Right ventricle myocardium inferior (tissue), 1 donor: ENCODE measurements at places on chromosomes 2 and 18.
A peak's percentile ranks its signal among the peaks of the same experiment; 100 is the strongest.

- no peak for DNase-seq
Observed at GRCh38 chr2:181380581-181380980, 76.6 kb upstream of the ITGA4 start.

- no peak for DNase-seq
Observed at GRCh38 chr18:70450426-70451253, 161.8 kb downstream of the SOCS6 start.

GRCh38 chr2:232714969-232715368, 17.8 kb downstream of the GIGYF2 start:
- DNase-seq: no peak

DNA sequence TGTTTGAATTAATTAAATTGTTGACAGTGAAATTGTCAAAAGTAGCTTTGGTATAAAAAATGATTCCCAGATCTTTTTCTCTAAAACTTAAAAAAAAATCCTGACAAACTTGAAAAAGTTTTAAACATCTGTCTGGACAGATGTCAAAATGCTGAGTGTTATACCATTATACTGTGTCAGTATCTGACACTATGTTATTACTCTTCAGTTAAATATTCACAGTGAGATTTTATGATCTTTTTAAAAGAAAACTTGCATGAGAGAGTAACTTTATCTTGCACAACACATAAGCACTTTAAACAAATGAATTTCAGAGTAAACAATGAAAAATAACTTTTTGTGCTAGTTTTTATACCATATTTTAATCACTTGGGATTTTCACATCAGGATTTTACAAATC, 167.4 kb downstream of the MEIS1 start:
- DNase-seq: no peak

GRCh38 chr2:168798076-168798887, 4.2 kb upstream of the NOSTRIN start:
- no peak for DNase-seq

DNA sequence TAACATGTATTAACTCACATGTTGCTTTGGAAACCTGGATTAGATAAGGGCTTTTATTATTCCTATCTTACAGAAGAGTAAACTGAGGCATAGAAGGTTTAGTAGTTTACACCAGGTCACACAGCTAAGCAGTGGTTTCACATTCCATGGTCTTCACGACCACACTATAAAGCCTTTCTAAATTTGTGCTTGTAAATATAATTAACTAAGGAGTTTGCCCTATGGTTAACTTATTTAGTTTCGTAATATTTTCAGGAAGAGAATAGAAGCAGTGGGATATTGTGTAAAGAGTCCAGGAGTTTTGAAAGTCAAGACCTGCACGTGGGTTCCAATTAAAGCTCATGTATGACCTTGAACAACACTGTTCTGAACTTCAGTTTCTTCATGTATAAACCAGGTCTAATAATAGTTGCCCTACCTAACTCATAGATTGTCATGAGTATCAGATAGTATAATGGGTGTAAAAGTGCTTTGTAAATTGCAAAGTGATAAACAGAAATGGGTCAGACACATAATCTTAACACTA, 19.5 kb upstream of the SOS1 start:
- no peak for DNase-seq

DNA sequence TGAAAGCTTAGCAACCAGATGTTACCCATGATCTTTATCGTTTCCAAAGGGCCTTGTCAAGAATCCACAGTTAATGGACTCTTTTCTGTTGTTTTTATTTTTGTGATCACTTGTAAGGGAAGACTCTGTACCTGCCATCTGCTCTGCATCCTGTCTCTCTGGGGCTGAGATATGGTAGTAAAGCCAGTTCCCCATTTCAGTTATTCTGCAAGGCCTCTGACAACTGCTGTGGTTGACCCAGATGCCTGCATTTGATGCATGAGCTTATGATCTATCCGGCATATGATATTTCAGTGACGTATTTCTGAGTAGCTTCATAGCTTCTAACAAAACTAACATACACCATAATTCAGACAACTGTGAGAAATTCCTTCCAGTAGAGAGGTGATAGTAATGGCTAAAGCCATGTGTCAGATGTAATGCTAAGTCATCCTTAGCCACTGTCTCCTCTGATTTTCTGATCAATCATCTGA, 105.1 kb downstream of the TPO start:
- DNase-seq: no peak

GRCh38 chr2:204145791-204146190, 209.2 kb downstream of the ICOS start:
- DNase-seq: no peak

DNA sequence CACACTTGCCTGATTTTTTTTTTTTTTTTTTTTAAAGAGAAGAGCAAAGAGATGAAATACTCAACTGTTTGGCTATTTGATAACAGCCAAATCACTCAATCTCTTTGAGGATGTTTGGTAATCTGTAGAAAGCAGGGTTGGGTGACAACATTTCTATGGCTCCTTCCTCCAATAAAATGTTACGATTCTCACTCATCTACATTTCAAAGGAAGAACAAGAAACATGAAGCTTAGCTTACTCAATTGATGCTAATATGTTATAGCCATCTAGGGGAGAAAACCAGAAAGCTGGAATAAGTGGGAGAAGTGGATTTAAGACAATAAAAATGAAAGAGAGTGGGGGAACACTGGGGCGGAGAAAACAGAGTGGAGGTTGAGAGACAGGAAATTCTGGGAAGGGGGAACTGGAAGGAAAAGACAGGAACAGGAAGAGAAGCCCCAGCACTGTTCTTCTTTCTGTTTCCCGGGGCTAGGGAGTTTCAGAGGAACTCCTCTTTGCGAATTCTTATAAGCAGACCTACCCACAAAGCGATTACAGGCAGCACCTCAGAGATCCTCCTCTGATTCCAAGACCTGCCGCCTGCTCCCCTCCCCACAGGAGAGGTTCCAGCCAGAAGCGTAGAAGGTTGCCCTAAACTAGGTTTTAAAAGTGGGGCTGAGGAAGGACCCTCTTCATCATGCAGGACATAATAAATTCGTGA, 13.3 kb downstream of the ST3GAL5 start:
- DNase-seq: no peak

GRCh38 chr18:30359521-30359920, 683.0 kb downstream of the DSC3 start:
- DNase-seq: no peak

DNA sequence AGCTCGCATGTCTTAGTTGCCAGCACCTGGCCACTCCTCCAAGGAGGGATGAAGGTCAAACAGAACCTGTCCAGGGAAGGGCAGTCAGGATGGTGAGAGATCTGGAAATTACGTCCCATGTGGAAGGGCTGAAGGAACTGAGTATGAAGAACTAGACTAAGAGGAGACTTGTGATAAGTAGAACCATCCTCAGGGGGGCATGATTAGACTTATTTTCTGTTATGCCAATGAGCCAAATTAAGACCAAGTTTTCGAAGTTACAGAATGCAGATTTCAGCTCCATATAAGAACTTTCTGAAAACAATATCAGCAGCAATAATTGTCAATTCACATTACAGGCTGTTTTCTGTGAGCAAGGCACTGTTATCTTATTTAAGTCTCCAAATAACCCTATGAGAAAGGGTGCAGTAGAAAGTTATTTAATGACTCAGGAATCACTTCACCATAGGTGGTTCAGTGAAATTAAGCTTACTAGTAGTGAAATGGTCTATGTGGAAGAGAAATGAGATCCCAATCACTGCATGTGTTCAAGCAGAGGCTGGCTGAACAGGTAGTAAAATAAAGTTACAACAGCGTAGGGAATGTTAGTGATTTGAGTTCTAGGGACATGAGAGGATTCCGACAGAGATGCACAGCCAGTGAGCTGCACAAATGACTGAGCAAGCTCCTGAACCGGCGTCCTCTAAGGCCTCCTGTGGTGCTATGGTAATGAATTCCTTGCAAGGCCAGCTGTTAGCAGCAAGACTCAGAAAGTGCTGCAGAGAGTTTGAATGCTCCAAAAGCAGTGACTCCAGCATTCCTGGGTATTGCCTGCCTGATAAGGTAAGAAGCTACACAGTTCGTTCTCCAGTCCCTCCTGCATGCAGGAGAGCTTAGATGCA, 4.5 kb upstream of the DYM start:
- no peak for DNase-seq

DNA sequence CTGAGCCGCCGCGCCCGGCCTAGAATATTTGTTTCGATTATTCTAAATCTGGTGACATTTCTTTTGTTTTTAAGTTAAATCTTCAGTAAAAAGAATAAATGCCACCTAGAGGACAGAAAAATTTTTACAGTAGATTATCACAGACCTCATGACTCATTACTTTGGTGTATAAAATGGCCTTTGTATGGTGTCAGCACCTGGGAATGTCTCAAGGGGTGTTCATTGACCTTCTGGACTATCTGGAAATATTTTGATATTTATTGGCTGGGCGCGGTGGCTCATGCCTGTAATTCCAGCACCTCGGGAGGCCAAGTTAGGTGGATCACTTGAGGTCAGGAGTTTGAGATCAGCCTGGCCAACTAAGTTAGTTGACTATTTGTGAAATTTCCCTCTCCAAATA, 30.3 kb upstream of the SLC30A6 start:
- no peak for DNase-seq

DNA sequence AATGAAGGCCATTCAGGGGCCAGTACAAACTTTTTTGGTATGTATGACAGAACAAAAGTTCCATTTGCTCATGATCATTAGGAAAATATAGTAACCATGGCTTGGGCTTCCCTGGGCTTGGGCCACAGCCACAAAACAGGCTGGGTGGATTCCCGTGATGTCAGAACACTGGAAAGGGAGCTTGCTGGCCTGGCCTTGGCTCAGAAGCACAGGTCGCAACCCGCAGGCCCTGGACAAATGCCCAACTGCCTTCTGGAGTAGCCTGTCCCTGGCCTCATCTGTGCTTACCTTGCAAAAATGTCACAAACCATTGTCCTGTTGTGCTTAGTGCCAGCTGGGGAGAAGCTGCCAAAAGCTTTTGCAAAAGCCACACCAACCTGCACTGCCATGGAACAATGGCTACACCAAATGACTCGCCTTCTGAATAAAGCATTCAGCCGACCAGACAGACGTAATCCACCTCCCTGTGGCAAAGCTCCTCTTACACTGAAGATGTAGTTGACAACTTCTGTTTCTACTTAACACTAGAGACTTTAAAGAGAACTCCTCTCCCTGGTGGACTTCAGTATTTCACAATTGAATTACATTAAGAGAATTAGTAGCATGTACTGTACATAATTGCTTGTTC, 125.5 kb downstream of the ANKRD44 start:
- DNase-seq: peak; percentile 89

- no peak for DNase-seq
Observed at GRCh38 chr2:205561441-205561840, 120.9 kb upstream of the NRP2 start.

GRCh38 chr2:48545244-48545643, 15.3 kb downstream of the STON1 start:
- DNase-seq: no peak

GRCh38 chr2:21498016-21498415, 374.2 kb downstream of the TDRD15 start:
- DNase-seq: no peak

DNA sequence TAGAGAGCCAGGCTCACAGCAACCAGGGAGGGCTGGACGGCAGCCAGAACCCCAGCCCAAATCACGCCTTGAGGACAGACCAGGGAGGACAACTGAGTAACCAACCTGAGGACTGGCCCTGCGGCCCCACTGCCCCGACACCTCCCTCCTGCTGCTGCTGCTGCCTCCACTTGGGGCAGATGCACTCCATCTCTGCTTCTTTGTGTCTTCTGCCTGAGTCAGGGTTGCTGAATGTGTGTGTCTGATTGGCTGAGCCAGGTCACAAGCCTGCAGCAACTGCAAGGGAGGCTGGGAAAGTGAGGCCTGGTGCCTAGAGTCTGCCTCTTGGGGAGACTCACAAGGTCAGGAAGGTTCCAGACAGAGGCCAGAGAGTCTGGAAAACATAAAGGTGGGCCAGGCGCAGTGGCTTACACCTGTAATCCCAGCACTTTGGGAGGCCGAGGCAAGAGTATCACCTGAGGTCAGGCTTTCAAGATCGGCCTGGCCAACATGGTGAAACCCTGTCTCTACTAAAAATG, 83.4 kb downstream of the ZFP36L2 start:
- no peak for DNase-seq

- DNase-seq: no peak
Observed at GRCh38 chr2:102550151-102550550, 69.2 kb upstream of the SLC9A2 start.

DNA sequence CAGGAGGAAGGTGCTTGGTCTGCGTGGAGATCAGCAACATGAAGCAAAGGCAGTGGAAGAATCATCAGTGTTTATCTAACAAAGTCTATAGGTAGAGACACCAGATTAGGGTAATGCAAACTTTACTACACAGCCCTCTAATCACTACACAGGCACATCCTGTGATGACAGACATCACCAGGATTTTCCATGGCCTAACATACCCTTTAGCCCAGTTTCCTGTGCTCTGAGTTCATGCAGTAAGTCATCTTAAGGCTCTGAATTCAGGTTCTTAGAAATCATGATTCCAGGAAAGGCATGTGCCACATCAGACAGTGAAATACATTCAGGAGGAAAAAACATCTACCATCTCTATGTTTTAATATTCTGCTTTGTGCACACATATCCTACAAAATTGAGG, 708.5 kb upstream of the SLC8A1 start:
- DNase-seq: no peak

- DNase-seq: no peak
Observed at GRCh38 chr2:196420143-196420542, 219.4 kb upstream of the CCDC150 start.

- DNase-seq: no peak
Observed at GRCh38 chr2:217047209-217047608, 187.3 kb upstream of the TNP1 start.

GRCh38 chr2:57373530-57373929, 673.1 kb upstream of the VRK2 start:
- DNase-seq: no peak

DNA sequence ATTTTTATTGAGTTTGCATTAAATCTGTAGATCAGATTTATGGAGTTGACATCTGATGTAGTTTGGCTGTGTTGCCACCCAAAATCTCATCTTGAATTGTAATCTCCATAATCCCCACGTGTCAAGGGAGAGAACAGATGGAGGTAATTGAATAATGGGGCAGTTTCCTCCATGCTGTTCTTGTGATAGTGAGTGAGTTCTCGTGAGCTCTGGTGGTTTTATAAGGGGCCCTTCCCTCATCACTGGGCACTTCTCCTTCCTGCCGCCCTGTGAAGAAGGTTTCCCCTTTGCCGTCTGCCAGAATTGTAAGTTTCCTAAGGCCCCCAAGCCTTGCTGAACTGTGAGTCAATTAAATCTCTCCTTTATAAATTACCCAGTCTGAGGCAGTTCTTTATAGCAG, 32.2 kb downstream of the ZC3H15 start:
- DNase-seq: no peak

- no peak for DNase-seq
Observed at GRCh38 chr18:58569490-58569911, 59.4 kb downstream of the ALPK2 start.

GRCh38 chr2:69961496-69961895, at the start of gene ASPRV1:
Gene ASPRV1, minus strand, starts transcription at chr2:69961631. Its CDS starts 195 bp downstream, at chr2:69961436.
- DNase-seq: no peak

DNA sequence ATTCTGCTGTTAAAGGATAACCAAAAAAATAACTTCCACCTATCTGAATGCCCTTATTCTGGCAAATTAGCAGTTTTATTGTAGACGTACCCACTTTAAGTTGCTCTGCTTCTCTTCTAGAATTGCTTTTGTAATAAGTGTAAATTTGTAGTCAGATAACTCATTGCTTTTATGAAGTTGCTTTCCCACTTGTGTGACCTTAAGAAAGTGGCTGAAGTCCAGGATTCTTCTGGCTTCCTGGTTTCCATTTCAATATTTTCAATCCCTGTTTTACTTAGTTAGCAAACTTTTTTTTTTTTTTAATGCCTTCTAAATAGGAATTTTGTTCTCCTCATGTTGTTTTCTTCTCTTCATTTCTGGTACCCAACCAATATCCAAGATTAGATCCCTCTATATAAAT, 59.8 kb downstream of the GLS start:
- DNase-seq: no peak
